ENCODE measurements at places on chromosomes 3 and 15.

- no peak for DNase-seq
Measured at GRCh38 chr15:97979140-97979520, 18.6 kb downstream of the ARRDC4 start.

DNA sequence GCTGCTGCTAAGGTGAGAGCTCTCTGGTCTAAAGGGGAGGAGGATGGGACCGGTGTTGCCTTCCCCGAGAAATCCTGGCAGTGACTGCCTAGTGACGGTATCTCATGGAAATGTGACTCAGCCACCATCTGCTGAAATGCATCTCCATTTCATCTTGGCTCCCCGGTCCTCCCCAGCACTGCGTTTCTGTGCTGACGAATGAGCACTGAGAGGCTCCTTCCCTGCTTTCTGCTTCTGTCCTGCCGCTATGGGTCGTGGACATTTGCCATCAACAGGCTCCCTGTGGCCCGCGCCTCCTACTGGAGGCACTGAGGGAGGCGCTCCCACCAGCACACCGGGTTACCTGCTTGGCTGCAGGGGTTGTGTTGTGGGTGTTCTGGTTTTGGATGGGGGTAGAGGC is 13.5 kb upstream of the SEC13 start:
- DNase-seq = no peak

DNA sequence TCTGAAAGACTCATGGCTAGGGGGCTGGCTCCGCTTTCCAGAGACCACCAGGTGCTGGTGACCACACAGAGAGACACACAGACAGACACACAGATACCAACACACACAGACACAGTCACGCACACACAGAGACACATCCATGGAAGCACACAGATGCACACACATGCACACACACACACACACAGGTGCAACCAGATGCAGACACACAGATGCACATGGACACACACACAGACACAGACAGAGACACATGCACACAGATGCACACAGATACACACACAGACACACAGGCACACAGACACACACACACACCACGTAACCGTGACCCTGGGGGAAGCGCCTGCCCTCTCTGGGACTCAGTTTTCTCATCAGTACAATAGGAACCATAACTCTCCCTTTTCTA is 132.2 kb downstream of the WNT7A start:
- DNase-seq = no peak

DNA sequence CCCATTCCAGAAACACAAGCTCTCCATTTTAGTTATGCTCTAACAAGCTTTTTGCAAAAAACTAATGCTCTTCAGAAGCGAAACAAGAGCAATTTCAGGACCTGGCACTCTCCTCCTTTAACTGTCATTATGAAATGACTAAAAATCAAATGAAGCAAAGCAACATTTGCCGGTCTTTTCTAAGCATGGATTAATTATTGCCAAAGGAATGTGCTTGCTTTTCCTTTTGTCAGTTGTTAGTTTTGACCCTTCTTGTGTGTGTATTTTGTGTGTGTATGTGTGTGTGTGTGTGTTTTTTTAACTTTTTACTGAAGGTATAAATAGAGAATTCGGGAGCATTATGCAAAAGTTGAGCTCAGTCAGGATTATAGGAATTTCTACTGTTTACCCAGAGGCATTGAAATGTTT is 509.1 kb downstream of the TUSC7 start:
- no peak for DNase-seq

GRCh38 chr3:34279901-34280300 is 481.5 kb downstream of the PDCD6IP start:
- no peak for DNase-seq

DNA sequence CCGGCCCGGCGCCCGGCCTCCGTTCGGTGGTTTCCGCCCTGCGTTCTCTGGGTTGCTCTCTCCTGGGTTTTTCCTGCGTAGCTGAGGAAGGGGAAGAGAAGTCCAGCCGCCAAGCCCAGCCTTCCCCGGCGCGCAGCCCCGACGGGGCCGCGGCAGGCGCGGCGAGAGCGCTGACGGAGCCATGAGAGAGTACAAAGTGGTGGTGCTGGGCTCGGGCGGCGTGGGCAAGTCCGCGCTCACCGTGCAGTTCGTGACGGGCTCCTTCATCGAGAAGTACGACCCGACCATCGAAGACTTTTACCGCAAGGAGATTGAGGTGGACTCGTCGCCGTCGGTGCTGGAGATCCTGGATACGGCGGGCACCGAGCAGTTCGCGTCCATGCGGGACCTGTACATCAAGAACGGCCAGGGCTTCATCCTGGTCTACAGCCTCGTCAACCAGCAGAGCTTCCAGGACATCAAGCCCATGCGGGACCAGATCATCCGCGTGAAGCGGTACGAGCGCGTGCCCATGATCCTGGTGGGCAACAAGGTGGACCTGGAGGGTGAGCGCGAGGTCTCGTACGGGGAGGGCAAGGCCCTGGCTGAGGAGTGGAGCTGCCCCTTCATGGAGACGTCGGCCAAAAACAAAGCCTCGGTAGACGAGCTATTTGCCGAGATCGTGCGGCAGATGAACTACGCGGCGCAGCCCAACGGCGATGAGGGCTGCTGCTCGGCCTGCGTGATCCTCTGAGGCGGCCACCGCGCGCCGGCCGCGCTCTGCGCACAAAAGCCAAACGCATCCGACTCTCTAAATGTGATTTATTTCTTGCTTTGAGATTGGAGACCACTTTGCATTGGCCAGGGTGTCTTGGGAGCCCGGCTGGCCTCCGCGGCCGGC is 727 bp downstream of the RAP2B start:
- DNase-seq = peak; percentile 18
